ENCODE measurements at places on chromosomes 4 and X. TPM values are rescaled to one million over a fixed set of nuclear protein-coding genes. Genes with fewer than 3 reads are reported as not detected.

DNA sequence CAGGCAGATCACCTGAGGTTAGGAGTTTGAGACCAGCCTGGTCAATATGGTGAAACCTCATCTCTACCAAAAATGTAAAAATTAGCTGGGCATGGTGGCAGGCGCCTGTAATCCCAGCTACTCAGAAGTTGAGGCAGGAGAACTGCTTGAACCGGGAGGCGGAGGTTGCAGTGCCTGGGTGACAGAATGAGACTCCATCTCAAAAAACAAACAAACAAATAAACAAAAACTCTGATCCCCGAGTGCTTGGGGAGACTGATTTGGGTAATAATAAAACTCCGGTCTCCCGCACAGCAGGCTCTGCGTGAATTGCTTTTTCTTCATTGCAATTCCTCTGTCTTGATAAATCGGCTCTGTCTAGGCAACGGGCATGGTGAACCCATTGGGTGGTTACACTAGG, 73.4 kb downstream of the HPRT1 start:
- no peak for DNase-seq

DNA sequence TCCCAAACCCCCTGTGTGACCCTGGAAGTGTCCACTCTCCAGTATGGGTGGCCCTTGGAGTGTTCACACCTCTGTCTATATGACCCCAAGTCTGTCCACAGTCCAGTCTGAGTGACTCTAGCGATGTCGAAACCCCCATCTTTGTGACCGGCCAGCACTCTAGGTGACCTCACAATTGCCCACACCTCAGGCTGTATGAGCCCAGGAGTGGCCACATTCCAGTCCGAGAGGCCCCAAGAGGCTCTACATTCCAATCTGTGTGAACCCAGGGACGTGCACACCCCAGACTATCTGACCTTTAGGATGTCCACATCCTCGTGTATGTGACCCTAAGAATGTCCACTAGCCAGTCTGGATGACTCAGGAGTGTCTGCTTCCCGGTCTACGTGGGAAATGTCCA, 7.3 kb upstream of the GLOD5 start:
- DNase-seq = no peak

DNA sequence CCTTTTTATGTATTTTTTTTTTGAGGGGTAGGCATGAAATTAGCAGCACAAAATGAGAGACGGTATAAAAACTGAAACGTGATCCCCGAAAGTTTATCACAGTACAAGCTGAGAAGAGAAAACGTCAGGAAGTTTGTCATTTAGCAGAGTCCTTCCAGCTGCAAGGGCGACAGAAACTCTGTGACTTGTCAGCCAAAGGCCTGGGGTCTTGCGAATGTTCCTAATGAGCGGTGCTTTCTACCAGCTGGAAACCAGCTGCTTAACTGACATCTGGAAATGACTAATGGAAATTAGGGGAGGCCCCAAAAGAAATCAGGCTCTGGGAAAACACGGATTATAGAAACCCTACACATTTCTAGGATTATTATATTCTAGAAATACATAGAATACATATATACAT, 66.5 kb downstream of the CHRNA9 start:
- no peak for DNase-seq

The GRIA3 gene
- 12.4 TPM for total RNA-seq

GRCh38 chr4:101155945-101156344, 191.4 kb downstream of the PPP3CA start:
- no peak for DNase-seq

The DRP2 gene
- total RNA-seq = 2.5 TPM

DNA sequence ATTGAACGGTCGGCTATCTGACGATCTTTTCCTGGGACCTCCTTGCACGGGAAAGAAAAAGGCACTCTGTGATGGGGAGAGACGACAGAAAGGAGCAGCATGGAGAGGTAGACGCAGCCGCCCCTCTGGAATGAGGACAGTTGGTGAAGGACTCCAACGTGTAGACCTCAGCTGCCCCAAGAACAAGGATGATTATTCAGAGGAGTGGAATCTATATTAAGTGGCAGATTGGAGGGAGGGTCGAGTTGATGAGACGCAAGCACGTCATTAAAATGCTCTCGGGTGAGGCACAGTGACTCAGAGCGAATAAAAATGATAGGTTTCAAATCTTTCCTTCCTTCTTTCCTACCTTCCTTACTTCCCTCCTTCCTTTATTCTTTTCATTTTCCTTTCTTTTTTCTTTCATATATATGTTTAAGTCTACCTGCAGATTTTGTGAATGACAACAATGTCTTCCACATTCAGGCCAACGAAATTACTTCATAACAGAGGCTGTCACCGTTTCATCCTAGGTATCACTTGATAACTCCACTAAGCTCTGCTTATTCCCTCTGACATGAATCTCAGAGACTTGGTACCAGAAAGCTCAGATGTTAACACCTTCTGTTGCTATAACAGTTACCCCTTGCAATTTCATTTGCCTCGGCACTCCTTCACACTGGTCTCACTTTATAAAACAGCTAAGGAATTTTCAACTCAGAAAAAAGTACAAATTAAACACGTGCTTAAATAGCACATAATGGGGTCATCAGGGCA, 110.0 kb upstream of the PPARGC1A start:
- no peak for DNase-seq

The GPR82 gene
- total RNA-seq = 0.40 TPM

- DNase-seq = no peak
These were observed 116.8 kb downstream of the NAA11 start for GRCh38 chr4:79209081-79209480.

- no peak for DNase-seq
These were observed 246.3 kb downstream of the NDST4 start for GRCh38 chr4:114866901-114867670.
